Activated naive CD4-positive, alpha-beta T cell treated with anti-CD3 and anti-CD28 coated beads for 36 hours (primary cell): ENCODE measurements at places on chromosomes 12 and 14. TPM values are rescaled to one million over a fixed set of nuclear protein-coding genes. Genes with fewer than 3 reads are reported as not detected.

TMPO gene
- total RNA-seq, result 326 TPM

SELPLG gene
- total RNA-seq, result 19.9 TPM

DNA sequence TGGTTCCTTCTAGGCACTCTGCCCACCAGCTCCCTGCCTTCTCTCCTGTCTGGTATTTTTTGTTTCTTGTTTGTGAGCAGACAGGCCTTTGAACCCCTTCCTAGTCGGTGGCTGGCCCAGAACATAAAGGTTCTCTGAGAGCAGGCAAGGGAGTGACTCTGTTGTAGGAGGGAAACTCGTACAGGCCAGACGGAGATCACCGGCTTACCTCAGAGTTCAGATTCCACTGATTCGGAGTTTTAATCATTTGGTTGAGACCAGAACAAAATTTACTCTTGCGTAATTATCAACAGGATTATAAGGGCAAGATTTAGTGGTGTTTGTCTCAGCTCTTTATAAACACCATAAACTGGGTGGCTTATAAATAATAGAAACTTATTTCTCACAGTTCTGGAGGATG is 128.3 kb downstream of the PLXNC1 start:
- DNase-seq, result no peak

DNA sequence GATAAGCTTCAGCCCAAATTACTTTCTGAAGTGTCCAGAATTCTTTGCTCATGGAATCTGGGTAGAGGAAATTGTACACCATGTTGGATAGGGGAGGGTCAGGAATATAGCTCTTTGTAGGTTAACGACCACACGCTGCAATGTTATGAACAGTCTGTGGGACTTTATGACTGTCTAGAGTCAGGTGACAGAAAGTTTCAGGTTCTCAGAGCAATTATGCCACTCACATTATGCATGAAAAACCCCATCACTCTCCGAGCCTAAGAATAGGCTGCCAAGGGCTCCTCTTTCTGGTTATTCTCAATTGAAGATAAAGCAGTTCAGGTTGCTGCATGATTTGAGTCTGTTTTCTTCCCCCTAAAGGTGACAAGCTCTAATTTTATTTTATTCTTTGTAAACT is 430.9 kb downstream of the ATP23 start:
- no peak for DNase-seq

DNA sequence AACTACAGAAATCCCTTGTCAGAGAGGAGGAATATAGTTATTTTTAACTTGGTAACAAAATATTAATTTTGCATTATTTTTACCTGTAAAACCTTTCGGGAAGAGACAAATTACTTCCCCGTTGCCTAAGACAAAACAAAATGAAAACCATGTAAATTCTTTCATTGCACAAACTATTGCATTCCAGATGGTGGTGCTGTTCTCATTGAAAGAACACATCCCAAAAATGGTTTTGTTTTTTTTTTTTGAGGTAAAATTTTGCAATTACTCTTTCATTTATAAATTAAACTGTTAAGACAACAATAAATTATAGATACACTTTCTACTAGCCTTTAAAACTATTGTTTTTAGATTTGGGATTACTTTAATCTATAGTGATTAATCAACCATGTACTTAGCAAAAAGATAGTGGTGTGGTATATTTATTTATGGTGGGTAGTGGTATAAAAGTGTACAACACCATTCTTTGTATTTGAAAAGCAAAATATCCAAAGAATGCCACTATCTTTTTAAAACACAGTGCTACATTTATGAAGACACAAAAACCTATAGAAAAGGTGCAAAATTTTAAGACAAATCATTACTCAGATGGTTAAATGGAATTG is 115.5 kb downstream of the SLC38A1 start:
- no peak for DNase-seq

- DNase-seq, result no peak
Observed at GRCh38 chr12:62882140-62882539, 52.8 kb downstream of the PPM1H start.

OR6C1 gene
- not detected for total RNA-seq

- peak; percentile 12 for DNase-seq
Observed at GRCh38 chr14:55336691-55337090, 65.5 kb downstream of the FBXO34 start.

GRCh38 chr12:51403159-51403558 is 12.0 kb upstream of the GALNT6 start:
- DNase-seq, result no peak

DNA sequence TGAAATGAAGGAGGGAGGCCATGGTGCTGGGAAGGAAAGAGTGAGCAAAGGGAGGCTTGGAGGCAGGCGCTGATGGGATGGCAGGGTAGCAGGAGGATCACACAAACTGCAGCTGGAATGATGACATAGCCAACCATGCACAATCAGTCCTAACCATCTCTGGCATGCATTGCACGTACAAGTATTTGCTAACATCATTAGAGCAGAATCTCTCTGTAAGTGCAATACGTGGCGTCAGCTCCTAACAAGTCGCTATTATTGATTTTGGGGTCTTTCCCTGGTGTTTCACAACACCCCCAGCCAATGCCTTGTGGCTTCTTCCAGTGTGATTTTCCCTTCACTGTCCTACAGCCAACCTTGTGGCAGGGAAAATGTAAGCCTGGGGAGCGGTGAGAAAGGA is 18.5 kb downstream of the BDKRB1 start:
- DNase-seq, result no peak

DNA sequence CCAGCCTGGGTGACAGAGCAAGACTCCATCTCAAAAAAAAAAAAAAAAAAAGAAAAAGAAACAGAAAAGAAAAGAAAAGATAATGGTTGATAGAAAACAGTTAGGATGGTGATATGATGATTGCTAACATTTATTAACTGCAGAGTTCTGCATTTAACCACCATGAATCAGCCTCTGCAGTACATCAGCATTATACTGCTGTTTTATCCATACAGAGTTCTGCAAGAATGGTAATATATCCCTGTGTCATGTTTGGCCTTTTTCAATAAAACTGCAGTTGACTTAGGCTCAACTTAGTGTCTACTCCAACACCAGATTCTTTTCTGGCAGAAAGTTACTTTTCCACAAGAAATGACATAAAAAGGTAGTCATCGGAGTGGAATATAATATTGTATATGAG is 62.6 kb downstream of the DUSP6 start:
- DNase-seq, result no peak

KRT6A gene
- not detected for total RNA-seq

GRCh38 chr12:14999695-15000365 is 27.0 kb downstream of the PDE6H start:
- no peak for DNase-seq

- no peak for DNase-seq
Observed at GRCh38 chr14:101780390-101780789, 18.9 kb downstream of the PPP2R5C start.

SRGAP1 gene
- total RNA-seq, result 0.02 TPM

GRCh38 chr14:76884853-76885276 is 58.7 kb downstream of the LRRC74A start:
- no peak for DNase-seq

DNA sequence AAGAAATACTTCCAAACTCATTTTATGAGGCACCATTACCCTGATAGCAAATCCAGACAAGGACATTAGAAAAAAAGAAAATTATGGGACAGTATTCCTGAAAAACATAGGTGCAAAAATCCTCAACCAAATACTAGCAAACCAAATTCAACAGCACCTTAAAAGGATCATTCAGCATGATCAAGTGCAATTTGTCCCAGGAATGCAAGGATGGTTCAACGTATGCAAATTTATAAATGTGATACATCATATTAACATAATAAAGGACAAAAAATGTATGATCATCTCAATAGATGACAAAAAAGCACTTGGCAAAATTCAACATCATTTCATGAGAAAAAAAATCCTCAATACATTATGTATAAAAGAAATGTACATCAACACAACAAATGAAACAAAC is 162.9 kb downstream of the DUSP6 start:
- no peak for DNase-seq

DNA sequence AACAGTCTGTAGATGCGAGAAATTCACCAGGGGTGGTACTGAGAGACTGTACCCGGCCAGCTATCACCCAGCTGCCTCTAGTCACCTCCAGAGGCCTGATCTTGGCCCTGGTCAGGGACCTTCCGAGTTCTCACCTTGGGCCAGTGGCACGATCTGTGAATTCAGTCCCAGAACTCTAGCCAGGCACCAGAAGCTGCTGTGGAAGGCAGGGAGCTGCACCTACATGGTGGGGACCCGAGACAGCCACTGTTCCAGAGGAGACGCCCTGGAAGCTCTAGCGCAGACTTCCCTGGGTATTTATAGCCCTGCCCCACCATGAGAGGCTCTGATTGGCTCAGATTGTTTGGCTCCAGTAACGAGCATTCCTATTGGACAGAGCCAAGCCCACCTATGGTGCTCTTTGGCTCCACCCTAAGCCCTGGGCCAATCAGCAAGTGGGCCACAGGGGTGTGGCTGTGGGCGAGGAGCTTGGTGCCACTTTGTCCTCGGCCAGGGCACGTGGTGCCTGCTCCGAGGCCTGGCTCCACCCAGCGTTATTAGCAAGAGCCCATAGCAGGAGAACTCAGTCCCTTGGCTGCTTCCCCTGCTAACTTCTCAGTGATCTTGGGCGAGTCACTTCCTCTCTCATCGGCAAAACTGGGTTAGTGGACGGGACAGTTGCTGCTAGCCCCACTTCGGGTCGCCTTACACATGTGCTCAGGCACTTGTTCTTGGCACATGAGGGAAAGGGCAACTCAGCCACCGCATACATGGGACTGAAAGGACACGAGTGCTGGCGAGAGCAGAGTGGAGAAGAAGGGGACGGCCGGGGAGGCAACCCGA is 89.0 kb upstream of the BCL11B start:
- no peak for DNase-seq

GRCh38 chr14:45267071-45267470 is 14.1 kb upstream of the MIS18BP1 start:
- DNase-seq, result no peak

DNA sequence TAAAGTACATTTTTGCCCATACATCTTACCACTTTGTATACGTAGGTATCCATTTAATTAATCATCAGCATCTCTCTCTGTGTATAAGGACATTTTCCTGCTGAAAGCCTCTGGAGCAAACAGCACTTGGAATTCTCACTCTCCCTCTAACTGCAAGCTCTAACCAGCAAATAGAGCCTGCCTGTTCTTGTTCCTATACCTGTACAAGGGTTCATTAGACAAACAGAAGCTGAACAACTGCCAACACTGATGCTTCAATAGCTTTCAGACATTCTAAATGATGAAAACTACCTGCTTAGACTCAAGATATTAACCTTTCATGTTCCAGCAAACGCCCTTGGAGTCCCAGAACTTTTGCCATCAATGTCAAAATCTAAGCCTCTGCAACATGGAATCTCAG is 98.0 kb downstream of the KCNH5 start:
- DNase-seq, result no peak

SPRYD4 gene
- total RNA-seq, result 2.2 TPM

DNA sequence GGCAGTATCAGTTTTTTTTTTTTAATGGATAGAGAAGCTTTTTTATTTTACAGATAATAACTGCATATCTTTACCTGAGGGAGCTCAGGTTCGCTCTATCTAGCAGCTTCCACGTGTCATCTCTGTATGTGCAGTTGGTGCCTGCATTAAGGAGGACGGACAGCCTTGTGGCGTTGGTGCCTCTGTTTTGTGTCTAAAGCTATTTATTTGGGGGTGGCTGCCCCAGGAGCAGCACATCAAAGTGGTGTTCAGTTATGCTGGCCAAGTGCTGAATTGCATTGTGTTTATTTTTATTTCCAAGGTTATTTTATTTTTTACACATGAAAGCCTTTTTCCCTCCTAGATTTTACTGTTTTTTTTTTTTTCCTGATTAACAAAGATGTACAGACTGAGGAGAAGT is 59.7 kb downstream of the RASSF3 start:
- no peak for DNase-seq

GRCh38 chr14:61258985-61259384 is 22.2 kb downstream of the TMEM30B start:
- no peak for DNase-seq

TMEM119 gene
- not detected for total RNA-seq

FBXW8 gene
- 6.4 TPM for total RNA-seq

GRCh38 chr14:20515846-20516245 is 10.5 kb downstream of the RNASE10 start:
- DNase-seq, result no peak

SUSD6 gene
- total RNA-seq, result 66.6 TPM

DNA sequence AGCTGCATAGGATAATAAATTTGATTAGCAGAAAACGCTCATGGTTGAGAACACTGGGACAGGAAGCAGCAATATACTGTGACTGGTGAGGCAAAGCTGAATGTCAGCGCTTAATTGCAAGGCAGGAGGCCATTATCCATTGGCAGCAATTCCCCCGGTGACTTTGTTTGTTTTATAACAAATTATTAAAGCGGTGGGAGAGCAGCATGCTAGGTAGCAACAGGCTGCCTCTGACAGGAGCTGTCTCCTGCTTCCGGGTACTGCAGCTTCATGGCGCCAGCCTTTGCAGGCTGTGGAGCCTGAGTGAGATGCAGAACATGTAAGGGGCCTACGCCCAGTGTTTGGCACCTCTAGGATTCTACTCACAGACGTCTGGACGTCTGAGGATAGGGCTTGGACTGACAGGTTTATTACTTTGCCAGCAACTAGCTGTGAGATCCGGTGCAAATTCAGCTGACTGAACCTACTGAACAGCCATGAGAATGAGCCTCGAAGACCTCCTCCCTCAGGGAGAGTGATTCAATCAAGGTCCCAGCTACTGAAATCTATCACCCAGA is 82.1 kb upstream of the SSTR1 start:
- no peak for DNase-seq

- no peak for DNase-seq
Observed at GRCh38 chr14:68349900-68350629, 442.8 kb downstream of the ZFP36L1 start.
